Smooth muscle cell of bladder (primary cell): ENCODE measurements at places on chromosomes 7 and 10. TPM values are rescaled to one million over a fixed set of nuclear protein-coding genes. Genes with fewer than 3 reads are reported as not detected.

CALML3 gene
- total RNA-seq: under 0.01 TPM in 1 of 2 replicates, not detected in the other

PTPN20 gene
- total RNA-seq: 0.14 and 1.5 TPM in 2 replicates

TMEM196 gene
- total RNA-seq: not detected in 2 replicates

HOXA3 gene
- 1.8 and 3.2 TPM in 2 replicates for total RNA-seq

ADAM22 gene
- total RNA-seq: 0.28 and 0.37 TPM in 2 replicates

CACNB2 gene
- total RNA-seq: 6.7 and 9.0 TPM in 2 replicates

PTPRZ1 gene
- total RNA-seq: not detected in 2 replicates

SEMA4G gene
- 0.43 and 0.92 TPM in 2 replicates for total RNA-seq

ZNF503 gene
- 4.7 and 6.8 TPM in 2 replicates for total RNA-seq

GPER1 gene
- 1.00 and 1.5 TPM in 2 replicates for total RNA-seq

ANAPC16 gene
- total RNA-seq: 43.5 and 44.4 TPM in 2 replicates

WNT2 gene
- total RNA-seq: 1.4 and 4.5 TPM in 2 replicates

OR2F2 gene
- total RNA-seq: not detected in 2 replicates

FOXI2 gene
- not detected in 2 replicates for total RNA-seq

IRF5 gene
- not detected in 2 replicates for total RNA-seq

TUBAL3 gene
- not detected in 2 replicates for total RNA-seq

ANXA11 gene
- 52.5 and 82.4 TPM in 2 replicates for total RNA-seq

DTX2 gene
- 2.3 and 2.6 TPM in 2 replicates for total RNA-seq

HKDC1 gene
- 0.28 and 0.74 TPM in 2 replicates for total RNA-seq

TRPV5 gene
- total RNA-seq: not detected in 2 replicates

CD36 gene
- total RNA-seq: 24.7 and 46.6 TPM in 2 replicates

TAC1 gene
- not detected in 2 replicates for total RNA-seq

GNGT1 gene
- 0.37 and 0.71 TPM in 2 replicates for total RNA-seq

ARMC3 gene
- total RNA-seq: not detected in 2 replicates

GLI3 gene
- 4.1 and 5.1 TPM in 2 replicates for total RNA-seq

NOS3 gene
- total RNA-seq: 1.3 TPM in 2 replicates

CCDC6 gene
- 20.6 and 21.1 TPM in 2 replicates for total RNA-seq

CRYGN gene
- 0.14 and 0.74 TPM in 2 replicates for total RNA-seq

GOLGA7B gene
- total RNA-seq: under 0.01 TPM in 1 of 2 replicates, not detected in the other

VGF gene
- total RNA-seq: 0.14 and 0.18 TPM in 2 replicates

GTF2IRD1 gene
- 8.5 and 9.9 TPM in 2 replicates for total RNA-seq
